Adipose tissue (tissue), 3 donors: ENCODE measurements at places on chromosomes 12 and 14. TPM values are rescaled to one million over a fixed set of nuclear protein-coding genes. Genes with fewer than 3 reads are reported as not detected.

Gene SLC41A2
- polyA plus RNA-seq = 9.0 TPM

Gene KRT72
- polyA plus RNA-seq = 0.34 TPM

Gene EPYC
- 0.04 TPM for polyA plus RNA-seq

Gene OTUB2
- polyA plus RNA-seq = 0.11 TPM

Gene TRIM9
- 0.30 TPM for polyA plus RNA-seq

Gene PPM1H
- polyA plus RNA-seq = 1.9 TPM

Gene CNIH1
- polyA plus RNA-seq = 42.1 TPM

Gene MDGA2
- not detected for polyA plus RNA-seq

Gene KRT75
- 0.11 TPM for polyA plus RNA-seq

Gene OR4N2
- polyA plus RNA-seq = not detected

Gene KCNA1
- not detected for polyA plus RNA-seq

Gene CRADD
- 14.6 TPM for polyA plus RNA-seq

Gene SERPINA6
- polyA plus RNA-seq = 3.5 TPM

Gene HOTAIR
- polyA plus RNA-seq = not detected
